Dorsolateral prefrontal cortex (tissue), 122 donors: ENCODE measurements at places on chromosomes 4 and X.

DNA sequence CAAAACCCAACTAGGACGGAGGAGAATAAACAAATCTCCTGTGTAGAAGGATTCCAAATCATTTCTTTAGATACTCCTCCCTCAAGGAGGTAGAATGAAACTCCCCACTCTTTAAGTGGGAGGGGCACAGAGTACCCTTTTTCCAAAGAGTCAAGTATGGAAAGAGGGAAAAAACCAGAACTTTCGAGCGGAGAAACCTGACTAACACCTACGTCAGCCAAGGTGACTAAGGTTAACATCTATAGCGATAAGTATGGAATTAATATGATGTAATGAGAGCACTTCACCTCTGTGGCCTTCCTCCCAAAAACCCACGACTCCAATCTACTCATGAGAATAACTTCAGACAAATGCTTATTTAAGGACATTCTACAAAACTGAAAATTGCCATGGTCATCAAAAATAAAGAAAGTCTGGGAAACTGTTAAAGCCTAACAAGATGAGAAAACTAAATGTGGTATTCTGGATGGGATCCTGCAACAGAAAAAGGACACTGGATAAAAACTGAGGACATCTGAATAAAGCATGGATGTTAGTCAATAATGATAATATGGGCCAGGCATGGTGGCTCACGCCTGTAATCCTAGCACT, 157.0 kb upstream of the MAP3K15 start:
- no peak for DNase-seq

- DNase-seq, result no peak
These were observed 199.8 kb downstream of the NSUN7 start for GRCh38 chr4:40949358-40950100.

- DNase-seq, result no peak
These were observed 1286.3 kb downstream of the TECRL start for GRCh38 chr4:63122955-63123354.

DNA sequence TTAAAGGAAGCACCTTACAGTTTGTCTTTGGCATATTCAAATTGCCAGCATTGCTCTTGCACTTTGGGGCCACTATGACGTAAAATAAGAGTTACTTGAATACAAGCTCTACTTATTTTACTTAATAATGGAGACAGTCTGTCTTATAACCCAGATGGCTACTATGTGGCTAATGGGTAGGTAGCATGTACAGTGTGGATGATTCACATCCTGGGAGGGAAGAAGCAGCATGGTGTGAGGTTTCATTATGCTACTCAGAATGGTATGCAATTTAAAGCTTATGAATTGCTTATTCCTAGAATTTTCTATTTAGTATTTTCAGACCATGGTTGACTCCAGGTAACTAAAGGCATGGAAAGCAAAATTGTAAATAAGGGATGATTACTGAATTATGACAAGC, 761.8 kb upstream of the ATOH1 start:
- no peak for DNase-seq

DNA sequence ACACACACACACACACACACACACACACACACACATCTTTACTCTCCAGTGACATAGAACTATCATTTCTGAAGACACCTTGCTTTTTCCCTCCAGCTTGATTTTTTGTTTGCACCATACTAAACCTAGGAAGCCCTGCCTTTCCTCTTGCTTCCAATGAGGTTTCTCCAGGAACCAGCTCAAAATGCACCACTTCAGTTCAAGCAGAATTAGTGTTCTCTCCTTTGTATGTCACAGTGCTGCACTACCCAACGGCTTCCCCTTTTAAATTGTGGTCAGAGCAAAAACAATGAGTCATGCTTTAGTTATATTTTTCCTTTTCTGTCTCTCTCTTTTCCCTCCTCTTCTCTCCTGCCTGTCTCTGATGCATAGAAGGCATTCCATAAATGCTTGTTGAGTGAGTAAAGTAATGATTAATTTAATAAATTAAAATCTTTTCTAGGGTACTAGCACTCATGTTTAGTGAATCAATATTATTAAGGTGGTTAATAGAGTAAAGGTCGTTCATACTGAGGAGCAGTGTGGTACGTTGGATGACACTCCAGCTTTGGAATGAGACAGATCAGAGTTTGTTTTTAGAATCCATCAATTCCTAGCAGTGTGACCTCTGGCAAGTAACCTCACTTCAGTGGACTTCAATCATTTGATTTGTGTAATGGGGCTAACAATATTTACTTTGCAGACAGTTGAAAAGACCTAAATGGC, 5.9 kb downstream of the RTL3 start:
- DNase-seq, result no peak

DNA sequence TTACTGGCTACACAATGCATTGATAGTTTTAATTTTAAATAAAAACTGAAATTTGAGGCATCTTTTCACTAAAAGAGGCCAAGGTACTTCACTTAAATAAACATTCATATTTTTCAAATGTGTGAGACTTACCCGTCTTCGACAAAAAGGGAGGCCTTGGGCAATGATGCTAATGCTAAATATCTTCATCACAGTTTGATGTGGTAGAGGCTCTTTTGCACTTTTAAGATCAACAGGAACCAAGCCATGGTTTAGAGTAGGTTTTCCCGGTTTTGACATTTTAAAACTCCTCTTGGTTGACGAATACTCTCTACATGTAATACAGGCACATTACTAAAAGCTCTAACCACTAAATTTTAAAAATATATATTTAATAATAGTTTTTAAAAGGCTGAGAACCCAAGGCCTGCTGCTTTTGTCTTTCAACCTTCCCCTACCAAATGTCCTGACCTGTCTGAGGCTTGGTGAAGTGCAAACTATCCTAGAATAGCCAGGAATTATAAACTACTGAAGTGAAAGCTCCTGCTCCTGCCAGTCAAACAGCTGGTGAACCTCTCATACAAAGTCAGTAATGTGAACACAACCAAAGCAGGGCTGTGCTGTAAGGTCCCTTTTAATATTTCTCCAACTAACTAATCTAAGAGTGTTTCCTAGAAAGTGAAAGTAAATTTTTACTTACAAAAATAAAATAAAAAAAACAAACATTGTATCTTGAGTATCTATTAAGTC, 153.7 kb downstream of the FBXW7 start:
- no peak for DNase-seq

DNA sequence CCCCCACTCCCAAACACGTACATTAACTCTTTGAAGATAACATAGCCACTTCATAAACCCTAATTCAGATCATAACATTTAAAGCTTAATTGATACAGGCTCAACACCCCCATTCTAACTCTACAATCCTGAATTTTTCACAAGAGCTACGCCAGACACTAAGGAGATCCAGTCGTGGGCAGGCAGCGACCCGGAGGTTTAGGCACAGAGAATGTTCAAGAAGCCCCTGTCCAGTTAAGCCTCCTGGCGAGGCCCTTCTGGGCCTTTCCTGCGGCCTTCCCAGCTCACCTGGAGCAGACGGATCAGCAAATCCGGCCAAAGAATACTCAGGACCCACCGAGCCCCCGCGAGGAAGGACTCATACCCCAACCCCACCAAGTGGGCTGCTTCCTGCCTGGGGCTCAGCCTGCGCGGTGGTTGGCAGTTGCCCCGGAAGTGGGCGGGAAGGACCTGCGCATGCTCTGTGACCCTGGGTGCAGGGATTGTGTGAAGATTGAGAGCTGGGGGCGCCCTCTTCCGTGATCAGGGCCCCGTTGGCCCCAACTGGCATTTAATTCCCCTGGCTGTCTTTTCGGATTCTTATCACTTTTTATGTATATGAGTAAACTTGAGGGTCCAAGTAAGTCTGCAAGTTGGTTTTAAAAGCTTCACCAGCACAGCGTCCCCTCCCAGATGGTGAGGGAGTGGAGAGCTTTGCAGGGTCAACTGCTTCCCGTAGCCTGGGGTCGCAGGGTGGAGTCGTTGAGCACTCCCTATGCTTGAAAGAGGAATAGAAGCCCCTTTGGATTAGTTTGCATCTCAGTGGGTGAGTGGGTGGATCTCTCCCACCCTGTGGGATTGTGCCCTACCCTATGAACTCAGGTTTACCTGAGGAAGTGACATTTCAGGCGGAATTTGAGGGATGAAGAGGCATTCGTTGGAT, at the start of gene TRIM61:
TRIM61 (minus strand) TSS at position 415 of the 922 bp plus-strand sequence. CDS start 7,655 bp downstream, outside the sequence.
- no peak for DNase-seq

DNA sequence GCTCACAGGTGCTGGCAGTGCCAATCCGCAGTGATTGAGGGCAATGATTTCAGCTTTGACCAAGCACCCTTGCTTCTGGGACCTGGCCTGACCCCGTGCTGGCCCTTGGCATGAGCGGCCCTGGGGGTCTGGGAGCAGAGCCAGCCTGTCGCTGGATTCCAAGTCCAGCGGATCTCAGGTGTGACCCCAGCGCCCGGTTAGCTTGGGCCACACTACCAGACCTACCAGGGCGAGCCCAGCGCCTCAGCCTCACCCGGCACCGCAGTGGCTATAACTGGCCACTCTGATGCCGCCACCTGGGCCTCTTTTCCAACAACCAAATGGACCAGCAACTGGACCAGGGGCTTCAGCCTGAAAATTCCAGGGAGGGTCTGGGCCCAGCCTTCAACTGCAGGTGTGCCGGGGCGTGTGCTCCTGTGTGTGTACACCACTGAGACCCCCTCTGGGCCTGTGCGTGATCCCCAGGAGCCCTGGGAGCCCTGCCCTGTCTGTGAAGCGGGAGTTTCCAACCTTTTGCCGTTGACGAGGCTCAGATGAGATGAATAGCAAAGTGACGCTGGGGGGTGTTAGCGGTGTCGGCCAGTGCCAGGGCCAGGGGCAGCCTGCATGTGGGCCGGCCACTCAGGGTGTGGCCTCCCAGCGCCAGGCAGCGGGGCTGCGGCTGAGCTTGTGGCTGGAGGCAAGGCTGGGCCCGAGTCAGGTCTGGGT, 658 bp downstream of the SH3TC1 start:
- DNase-seq, result no peak

- no peak for DNase-seq
These were observed 151.2 kb downstream of the NAA11 start for GRCh38 chr4:79174490-79175252.

DNA sequence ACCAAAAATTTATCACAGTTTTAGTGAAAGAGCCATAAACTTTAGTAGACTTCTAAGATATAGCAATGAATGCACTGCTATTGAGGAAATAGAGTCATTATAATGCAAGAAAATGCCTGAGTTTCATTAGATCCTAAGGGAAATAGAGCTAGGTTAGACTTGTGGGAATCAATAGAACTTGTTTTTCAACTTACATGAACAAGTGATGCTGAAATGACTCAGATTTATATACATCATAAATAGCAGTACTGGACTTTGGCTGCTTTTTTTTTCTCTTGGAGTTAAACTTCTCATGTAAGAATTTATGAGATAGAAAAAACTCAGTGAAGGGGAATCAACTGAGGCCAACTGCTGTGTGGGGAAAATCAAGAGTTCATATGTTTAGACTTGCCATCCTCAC, 216.5 kb upstream of the AADAT start:
- no peak for DNase-seq

DNA sequence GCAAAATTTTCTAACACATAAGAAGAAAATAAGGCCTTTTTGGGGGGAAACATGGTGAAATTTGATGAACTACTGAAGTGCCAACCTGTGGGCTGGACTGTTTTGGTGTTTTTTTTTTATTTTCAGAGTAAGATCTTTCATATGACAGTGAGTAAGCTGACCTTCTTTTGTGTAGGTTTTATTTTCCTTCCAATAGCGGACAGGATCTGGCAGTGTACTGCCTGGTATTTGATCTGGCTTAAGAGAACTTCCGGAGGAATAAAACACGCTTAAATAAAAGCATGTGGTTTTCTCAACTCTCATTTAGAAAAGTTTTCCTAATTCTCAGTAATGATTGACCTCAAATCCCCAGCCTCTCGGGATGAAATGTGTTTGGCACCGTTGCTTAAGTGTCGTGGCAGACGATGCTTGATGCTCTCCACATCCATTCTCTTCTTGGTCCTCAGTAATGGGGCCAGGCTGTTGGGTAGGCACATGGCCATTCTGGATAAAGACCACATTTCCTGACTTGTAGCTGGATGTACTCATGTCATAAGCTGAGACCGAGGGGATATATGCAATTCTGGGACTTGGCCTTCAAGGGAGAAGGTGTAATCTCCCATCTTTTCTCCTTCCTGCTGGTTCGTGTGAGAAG, 65.6 kb upstream of the PDLIM3 start:
- DNase-seq, result no peak
